ENCODE measurements at places on chromosomes 7 and 10. TPM values are rescaled to one million over a fixed set of nuclear protein-coding genes. Genes with fewer than 3 reads are reported as not detected.

CACNA2D1 gene
- 24.4 TPM for total RNA-seq

DNA sequence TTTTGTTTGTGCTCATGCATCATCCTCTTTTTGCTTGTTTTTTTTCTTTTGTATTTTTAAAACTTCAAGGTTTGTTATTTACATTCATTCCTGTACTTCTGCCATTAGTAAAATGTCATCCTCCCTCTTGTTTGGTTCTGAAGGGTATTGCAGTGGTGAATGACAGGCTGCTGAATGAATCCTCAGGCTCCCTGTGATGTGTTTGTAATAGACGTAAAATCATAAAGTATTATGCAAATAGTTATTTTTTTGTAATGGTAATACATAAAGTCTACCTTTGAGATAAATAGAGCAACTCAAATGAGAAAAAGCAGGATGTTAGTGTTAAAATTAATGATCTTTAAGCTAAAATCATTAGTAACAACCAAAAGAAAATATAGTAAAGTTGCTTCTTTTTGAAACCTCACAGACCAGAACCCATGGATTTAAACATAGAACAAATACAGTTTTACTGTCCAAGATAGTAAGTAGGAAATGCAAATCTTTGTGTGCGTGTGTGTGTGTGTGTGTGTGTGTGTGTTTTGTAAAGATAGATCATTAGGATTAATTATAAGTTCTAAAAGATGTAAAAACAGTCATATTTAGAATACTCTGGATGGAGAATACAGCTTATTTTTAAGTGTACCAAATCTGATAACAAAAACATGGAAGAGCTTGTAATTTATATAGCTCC, 4.5 kb downstream of the GLCCI1 start:
- H3K27me3 ChIP-seq, result no peaks in the 10 kb centered on the region
- H3K36me3 ChIP-seq, result no peaks in the 10 kb centered on the region
- no peak overlapping the region for H3K4me3 ChIP-seq
- no peak for DNase-seq
- no peak overlapping the region for H3K27ac ChIP-seq

GALNT17 gene
- 58.1 TPM for total RNA-seq

DNA sequence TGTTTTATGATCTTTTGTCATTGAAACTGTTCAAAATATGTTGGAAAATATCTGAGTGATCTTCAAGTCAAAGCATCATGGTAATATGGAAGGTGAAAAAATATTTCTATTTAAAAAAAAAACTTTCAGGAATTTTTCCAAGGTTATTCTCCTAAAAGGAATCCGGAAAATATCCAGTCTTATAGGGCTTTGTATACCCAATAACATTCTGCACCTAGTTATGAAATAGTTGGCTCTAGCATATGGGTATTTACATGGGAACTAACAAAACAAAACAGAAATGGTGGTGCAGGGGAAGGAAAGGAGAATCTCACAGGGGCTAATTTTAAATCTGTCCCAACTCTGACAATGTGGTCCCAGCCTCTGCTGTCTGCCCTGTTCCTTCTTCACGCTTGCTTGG, 167.1 kb upstream of the RHEB start:
- no peaks in the 10 kb centered on the region for H3K4me1 ChIP-seq
- DNase-seq, result no peak
- no peaks in the 10 kb centered on the region for H3K27me3 ChIP-seq
- H3K36me3 ChIP-seq, result no peaks in the 10 kb centered on the region
- peak overlapping the region; percentile 21 for H3K27ac ChIP-seq
- no peak overlapping the region for H3K4me3 ChIP-seq

DNA sequence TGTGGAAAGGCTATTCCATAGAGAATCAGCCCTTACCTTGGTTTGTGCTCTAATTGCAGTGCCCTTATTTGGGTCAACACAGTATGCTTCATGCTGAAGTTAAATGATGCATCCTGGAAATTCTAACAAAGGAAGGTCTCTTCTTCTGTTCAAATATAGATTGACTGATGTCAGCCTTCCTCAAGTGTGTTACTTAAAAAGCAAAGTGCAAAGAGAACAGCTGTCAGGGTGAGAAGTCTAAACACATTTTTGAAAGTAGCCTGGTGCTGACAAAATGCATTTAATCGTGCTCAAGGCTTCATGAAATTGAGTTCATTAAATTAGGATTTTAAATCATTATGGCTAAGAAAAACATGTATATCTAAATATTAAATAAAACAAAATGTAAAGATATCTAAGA, 19.5 kb downstream of the AGR2 start:
- H3K27ac ChIP-seq, result no peak overlapping the region
- no peak overlapping the region for H3K4me3 ChIP-seq
- H3K27me3 ChIP-seq, result no peaks in the 10 kb centered on the region
- H3K4me1 ChIP-seq, result no peaks in the 10 kb centered on the region
- no peaks in the 10 kb centered on the region for H3K36me3 ChIP-seq
- no peak for DNase-seq

DNA sequence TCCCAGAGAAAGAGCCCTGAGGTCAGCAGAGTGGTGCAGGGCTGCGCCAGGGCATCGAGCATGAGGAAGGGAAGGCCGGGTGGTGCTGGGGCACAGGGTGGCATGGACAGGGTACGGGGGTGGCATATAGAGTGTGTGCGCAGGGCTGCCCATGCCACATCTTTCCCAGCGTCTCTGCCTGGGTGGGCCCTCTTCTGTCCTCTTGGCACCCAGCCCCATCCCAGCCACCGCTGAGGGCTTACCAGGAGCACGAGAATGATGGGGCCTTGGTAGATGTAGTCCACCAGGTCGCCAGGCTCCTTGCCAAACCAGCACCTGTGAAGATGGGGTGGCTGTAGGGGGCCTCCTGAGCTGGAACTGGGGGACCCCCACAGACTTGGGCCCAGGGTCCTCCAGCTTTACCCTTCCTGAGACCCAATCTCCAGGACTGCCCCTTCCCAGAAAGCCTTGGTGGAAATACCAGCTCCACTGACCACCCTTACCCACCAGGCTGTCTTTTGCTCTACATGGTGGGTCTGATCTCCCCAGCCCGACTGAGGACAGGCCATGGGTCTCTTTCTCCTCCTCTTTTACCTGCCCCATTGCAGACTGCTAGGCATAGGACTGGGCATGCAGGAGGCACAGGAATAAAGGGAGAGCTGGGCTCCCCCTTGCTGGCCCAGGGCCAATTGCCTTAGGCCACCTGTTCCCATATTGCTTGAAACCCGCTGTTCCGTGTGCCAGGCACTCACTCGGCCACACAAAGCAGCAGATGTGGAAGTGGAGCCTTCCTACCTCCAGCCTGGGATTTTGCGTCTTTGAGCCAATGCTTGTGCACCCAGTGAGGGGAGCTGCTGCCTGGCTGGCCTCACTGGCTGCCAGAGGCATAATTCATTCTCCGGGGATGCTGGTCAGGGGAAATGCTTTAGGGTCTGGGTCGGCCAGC, 21.7 kb downstream of the CRHR2 start:
- no peak for DNase-seq
- peaks cover 5% of the 10 kb centered on the region for H3K27me3 ChIP-seq
- H3K27ac ChIP-seq, result no peak overlapping the region
- H3K4me3 ChIP-seq, result no peak overlapping the region

DNA sequence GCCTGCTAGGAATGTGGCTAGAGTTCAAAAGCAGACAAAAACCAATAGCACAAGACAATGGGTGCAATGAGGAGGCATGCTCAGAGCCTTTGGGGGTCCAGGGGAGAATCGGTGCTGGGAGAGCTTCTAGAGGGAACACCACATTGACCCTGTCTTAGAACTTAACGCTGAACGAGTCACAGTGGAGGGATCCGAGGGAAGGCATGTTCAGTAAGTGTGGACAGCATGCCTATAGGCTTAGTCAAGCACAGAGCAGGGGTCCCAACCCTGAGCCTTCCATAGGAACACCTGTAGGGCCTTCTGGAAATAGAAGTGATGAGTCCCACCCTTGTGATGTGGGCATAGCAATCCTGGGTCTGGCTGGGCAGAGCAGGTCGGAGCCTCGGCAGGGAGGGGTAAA, 148.7 kb downstream of the PKD1L1 start:
- H3K4me1 ChIP-seq, result no peaks in the 10 kb centered on the region
- DNase-seq, result no peak
- H3K27me3 ChIP-seq, result no peaks in the 10 kb centered on the region
- H3K4me3 ChIP-seq, result no peak overlapping the region
- no peak overlapping the region for H3K27ac ChIP-seq

SORBS1 gene
- 84.6 TPM for total RNA-seq

DNA sequence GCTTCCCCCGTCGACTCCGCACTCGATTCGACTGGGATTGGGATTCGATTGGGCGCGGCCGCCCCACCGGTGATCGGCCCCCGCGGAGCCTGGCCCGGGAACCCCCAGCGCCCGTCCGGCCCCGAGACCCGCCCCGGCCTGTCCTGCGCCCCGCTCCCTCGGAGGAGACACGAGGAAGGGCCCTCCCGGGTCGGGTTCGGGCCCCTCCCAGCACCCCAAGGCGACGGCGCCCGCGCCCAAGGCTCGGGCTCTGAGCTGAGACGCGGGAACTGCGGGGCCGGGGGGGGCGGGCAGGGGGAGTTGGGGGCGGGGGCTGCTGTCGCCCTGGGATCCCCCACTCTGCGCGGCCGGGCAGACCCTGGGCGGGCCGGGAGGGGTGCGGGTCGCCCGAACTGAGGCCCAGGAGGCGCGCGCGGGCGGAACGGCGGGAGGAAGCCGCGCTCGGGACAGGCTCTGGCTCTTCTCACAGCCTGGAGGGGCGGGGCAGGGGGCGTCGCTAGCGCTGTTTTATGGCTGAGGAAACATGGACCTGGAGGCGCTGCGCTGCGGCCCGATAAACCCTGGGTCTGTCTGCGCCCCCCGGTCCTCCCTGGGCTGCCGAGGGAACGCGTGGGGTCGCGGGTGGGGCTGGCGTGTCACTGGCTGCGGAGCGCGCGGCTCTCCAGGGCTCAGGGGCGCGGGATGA, 1.7 kb upstream of the NKX6-2 start:
- no peaks in the 10 kb centered on the region for H3K36me3 ChIP-seq
- no peak for DNase-seq
- H3K4me1 ChIP-seq, result peaks cover 15% of the 10 kb centered on the region
- H3K27me3 ChIP-seq, result peaks cover 34% of the 10 kb centered on the region
- no peak overlapping the region for H3K4me3 ChIP-seq
- no peak overlapping the region for H3K27ac ChIP-seq

GRCh38 chr7:28065721-28066285, 114.8 kb downstream of the JAZF1 start:
- no peak overlapping the region for H3K4me3 ChIP-seq
- no peaks in the 10 kb centered on the region for H3K36me3 ChIP-seq
- peak overlapping the region; percentile 35 for H3K27ac ChIP-seq
- no peaks in the 10 kb centered on the region for H3K27me3 ChIP-seq

GPER1 gene
- 7.4 TPM for total RNA-seq

- no peaks in the 10 kb centered on the region for H3K36me3 ChIP-seq
- H3K4me1 ChIP-seq, result no peaks in the 10 kb centered on the region
- no peak overlapping the region for H3K4me3 ChIP-seq
- no peak for DNase-seq
- H3K27me3 ChIP-seq, result no peaks in the 10 kb centered on the region
- no peak overlapping the region for H3K27ac ChIP-seq
These were observed 81.0 kb downstream of the HGF start for GRCh38 chr7:81688622-81689411.

DNA sequence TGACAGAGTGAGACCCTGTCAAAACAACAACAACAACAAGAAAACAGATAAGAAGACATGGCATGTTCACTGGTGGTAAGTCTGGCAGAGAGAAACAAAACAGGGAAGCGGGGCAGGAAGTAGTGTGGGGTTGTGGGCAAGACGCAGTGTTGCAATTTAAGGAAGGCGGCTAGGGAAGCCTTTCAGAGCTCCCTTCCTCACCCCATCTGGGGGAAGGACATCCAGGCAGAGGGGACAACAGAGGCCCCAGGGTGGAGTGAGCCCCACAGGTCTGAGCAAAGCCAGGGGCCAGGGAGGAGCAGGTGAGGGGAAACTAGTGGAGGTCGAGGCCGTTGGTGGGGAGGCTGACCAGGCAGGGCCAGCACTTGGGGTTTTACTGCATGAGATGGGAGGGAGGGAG, 16.8 kb downstream of the LAT2 start:
- H3K4me1 ChIP-seq, result no peaks in the 10 kb centered on the region
- no peak overlapping the region for H3K4me3 ChIP-seq
- DNase-seq, result no peak
- no peak overlapping the region for H3K27ac ChIP-seq
- no peaks in the 10 kb centered on the region for H3K27me3 ChIP-seq

DNA sequence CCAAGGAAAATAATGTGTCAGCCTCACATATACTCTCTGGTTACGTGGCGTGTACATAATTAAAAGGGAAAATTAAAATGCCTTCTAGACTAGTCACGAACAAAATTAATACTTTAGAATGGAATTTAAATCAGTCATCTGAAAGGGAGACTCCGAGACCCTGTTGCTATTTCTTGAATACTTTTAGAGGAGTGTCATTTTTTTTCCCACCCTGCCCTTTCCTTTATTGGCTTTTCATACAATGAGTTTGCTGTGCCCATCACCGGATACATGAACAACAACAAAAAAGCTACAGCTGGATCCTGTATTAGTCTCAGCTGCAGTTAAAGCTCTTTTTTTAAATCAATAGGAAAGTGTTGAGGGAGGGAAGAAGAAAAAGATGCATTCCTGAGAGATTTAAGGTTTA, 20.1 kb downstream of the CYTH3 start:
- H3K4me3 ChIP-seq, result no peak overlapping the region
- no peak for DNase-seq
- no peaks in the 10 kb centered on the region for H3K27me3 ChIP-seq
- no peak overlapping the region for H3K27ac ChIP-seq

STEAP2 gene
- 555 TPM for total RNA-seq

DNA sequence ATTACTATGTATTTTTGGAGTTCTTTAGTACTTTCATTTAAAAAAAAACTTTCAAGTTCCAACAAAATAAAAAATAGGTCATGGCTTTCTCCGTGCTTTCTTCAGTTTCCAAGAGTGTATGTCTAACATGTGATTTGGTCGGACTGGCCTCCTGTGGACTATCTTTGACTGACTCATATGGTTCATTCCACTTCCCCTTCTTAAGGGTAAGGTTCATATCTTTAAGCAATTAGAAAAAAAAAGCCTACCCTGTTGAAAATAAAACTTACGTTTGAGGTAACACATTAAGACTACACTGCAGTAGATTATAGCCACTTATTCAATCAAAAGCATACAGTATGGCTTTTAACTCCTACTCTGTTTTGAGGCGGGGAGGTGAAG, 112.8 kb upstream of the AHR start:
- no peaks in the 10 kb centered on the region for H3K4me1 ChIP-seq
- no peak for DNase-seq
- H3K4me3 ChIP-seq, result no peak overlapping the region
- H3K36me3 ChIP-seq, result no peaks in the 10 kb centered on the region
- H3K27me3 ChIP-seq, result no peaks in the 10 kb centered on the region

FOXK1 gene
- total RNA-seq, result 47.5 TPM

DNA sequence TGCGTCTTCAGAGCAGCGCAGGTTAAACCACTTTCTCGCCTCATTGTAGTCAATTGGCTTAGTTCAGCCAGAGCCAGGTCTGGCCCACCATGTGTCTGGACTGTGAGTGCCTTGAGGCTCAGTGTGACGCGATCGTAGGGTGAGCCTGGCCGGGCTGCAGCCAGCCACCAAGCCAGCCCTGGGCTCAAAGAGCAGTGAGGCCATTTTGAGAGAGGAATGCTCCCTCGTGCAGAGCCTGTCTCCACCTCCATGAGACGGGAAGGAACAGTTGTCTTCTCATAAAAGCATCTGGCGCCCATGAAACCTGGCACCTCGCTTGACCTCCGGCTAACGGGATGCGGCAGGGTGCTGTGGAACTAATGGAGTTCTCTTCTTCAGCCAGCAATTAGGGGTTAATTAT, 34.5 kb downstream of the LHPP start:
- H3K36me3 ChIP-seq, result no peaks in the 10 kb centered on the region
- peaks cover 7% of the 10 kb centered on the region for H3K4me1 ChIP-seq
- H3K27me3 ChIP-seq, result no peaks in the 10 kb centered on the region
- H3K27ac ChIP-seq, result no peak overlapping the region
- no peak overlapping the region for H3K4me3 ChIP-seq

Data from prostate gland (tissue), 2 donors.